ENCODE measurements at places on chromosomes 5 and 9. TPM values are rescaled to one million over a fixed set of nuclear protein-coding genes. Genes with fewer than 3 reads are reported as not detected.

The PLPP7 gene
- 6.0 TPM for total RNA-seq

The TMEM232 gene
- total RNA-seq: 0.37 TPM

The SMIM32 gene
- not detected for total RNA-seq

The CDC25C gene
- 2.4 TPM for total RNA-seq

The TNFSF15 gene
- 2.0 TPM for total RNA-seq

The TPRN gene
- 4.6 TPM for total RNA-seq

The TLX3 gene
- total RNA-seq: not detected

The NR5A1 gene
- total RNA-seq: not detected

The PCDHA2 gene
- not detected for total RNA-seq

The TMEM171 gene
- total RNA-seq: 1.0 TPM

The LCP2 gene
- 2.4 TPM for total RNA-seq

The GPR150 gene
- total RNA-seq: 0.05 TPM

The SPACA9 gene
- total RNA-seq: 1.4 TPM

The SH3RF2 gene
- 0.17 TPM for total RNA-seq

The SPATA31E1 gene
- total RNA-seq: not detected

The PTGS1 gene
- 2.7 TPM for total RNA-seq

The FGFR4 gene
- total RNA-seq: 2.6 TPM

The TMC1 gene
- total RNA-seq: 0.74 TPM

The PCDHB10 gene
- 0.70 TPM for total RNA-seq

The SAXO1 gene
- not detected for total RNA-seq

The EIF4E1B gene
- not detected for total RNA-seq

The PAEP gene
- not detected for total RNA-seq

The NMUR2 gene
- total RNA-seq: not detected

The PCDHA5 gene
- 0.17 TPM for total RNA-seq

The TSTD2 gene
- total RNA-seq: 15.0 TPM

The PCDHA11 gene
- 0.28 TPM for total RNA-seq

The NEUROG1 gene
- total RNA-seq: not detected

The SH3GL2 gene
- total RNA-seq: 0.17 TPM

The PKD2L2 gene
- total RNA-seq: not detected

The ESM1 gene
- total RNA-seq: 70.8 TPM

The INSL6 gene
- total RNA-seq: not detected

The GPR21 gene
- total RNA-seq: 0.68 TPM

The CETN3 gene
- total RNA-seq: 10.6 TPM

The OR1B1 gene
- total RNA-seq: not detected

The C9orf50 gene
- total RNA-seq: not detected

The MOB3B gene
- 0.85 TPM for total RNA-seq

The MYOZ3 gene
- total RNA-seq: 0.37 TPM

The NRARP gene
- total RNA-seq: 82.2 TPM

The PCDHA9 gene
- under 0.01 TPM for total RNA-seq

The SPOCK1 gene
- total RNA-seq: 7.0 TPM

The PROB1 gene
- 6.1 TPM for total RNA-seq

The DOCK2 gene
- total RNA-seq: 0.17 TPM

The SLC34A3 gene
- not detected for total RNA-seq

The ADAMTS16 gene
- not detected for total RNA-seq

The BTNL8 gene
- 0.19 TPM for total RNA-seq

The FOXI1 gene
- not detected for total RNA-seq

The PRSS3 gene
- 0.51 TPM for total RNA-seq

The FAM169A gene
- total RNA-seq: 4.0 TPM

The TSSK1B gene
- not detected for total RNA-seq

The C9 gene
- total RNA-seq: 0.34 TPM

The TUSC1 gene
- 9.4 TPM for total RNA-seq

The NDOR1 gene
- total RNA-seq: 3.4 TPM

The CFAP90 gene
- total RNA-seq: not detected

The CD72 gene
- total RNA-seq: not detected

The MEGF10 gene
- 0.37 TPM for total RNA-seq

The GMCL2 gene
- total RNA-seq: not detected
